ENCODE measurements at places on chromosomes 3 and 15.

- DNase-seq, result no peak
These were observed 305.6 kb upstream of the WNT5A start for GRCh38 chr3:55792742-55793141.

DNA sequence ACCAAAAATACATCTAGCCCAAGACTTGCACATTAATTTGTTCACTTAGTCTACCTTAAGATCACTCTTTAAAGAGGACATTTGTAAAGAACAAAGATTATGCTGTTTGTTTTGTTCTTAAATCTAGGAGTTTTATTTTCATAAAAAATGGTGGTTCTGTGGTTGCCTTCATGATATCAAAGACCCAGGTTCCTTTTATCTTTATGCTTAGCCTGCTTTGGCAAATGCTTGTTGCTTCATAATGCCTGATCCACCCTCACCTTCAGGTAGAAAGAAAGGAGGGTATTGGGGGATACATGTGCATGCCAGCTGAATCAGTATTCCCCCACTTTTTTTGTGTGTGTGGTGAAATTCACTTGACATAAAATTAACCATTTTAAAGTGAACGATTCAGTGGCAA lies 48.5 kb downstream of the GTF2E1 start:
- no peak for DNase-seq

- DNase-seq, result no peak
These were observed 2.9 kb downstream of the SH3GL3 start for GRCh38 chr15:83449937-83450506.

- DNase-seq, result no peak
These were observed 42.3 kb upstream of the GALNT15 start for GRCh38 chr3:16132190-16132589.

DNA sequence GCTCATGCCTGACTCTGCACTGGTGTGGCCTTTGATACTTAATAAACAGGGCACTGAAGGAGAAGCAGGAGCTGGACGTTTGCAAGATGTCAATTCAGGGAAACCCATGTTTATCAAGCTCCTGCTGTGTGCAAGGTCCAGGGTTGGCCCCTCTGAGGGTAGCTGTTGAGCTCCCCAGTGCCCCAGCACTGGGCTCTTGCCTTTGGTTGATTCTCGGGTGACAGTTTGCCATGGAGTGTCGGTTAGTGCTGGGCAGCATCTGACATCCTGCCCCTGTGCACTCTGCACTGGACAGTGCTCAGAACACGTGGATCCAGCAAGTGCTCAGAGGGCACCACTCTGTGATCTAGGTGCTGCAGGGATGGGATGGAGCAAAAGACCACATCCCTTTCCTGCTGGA lies 7.3 kb downstream of the HDAC11 start:
- DNase-seq, result no peak

DNA sequence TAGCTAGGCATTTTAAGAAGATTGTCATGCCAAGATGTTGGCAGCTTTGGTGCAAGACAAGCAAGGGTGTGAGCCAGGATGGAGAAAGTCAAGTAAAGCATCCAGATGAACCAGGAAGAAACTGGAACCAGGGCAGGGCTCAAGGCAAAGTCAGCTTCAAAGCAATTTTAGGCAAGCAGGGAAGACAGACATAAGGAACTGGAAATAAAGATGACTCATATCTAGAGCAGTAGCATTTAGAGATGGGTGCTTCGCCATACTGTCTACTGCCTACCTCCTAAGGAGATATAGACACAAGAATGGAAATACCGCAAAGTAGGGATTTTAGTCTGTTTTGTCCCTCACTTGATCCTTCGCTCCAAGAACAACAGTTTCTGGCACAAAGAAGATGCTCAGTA lies 59.9 kb downstream of the RYR3 start:
- DNase-seq, result no peak

DNA sequence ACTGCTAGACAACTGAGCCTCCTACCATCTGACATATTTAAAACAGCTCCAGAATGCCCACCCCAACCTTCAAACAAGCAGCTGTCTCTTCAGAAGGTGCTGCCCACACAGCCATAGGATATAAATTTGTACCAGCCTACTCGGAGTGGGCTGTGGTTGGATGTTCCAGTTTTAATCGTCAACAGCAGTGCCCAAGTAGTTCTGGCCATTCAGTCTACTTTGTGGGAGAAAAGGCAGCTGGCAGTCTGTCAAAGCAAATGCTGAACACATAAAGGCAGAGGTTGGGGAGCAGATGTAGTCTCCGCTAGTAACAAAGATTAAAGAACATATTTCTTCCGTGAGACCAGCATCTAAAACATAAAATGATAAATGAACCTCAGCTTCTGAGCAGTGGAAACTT lies 15.9 kb upstream of the ERC2 start:
- DNase-seq, result no peak

DNA sequence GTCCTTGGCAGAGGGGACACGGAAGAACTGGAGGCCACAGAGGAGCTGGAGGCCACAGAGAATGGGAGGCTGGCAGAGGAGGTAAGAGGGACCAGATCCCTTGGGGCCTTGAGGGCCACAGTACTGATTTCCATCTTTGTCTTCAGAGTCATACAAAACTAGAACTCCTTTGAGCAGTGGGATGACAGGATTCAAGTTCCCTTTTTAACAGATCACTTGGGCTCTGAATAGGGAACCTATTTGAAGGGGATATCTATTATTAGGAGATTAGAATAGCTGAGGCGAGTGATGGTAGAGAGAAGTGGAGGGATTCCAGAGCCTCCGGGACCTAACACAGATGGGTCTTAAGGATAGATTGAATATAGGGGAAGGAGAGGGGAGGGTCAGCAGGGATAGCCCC lies 55.7 kb downstream of the OXNAD1 start:
- no peak for DNase-seq

- DNase-seq, result no peak
These were observed 18.2 kb upstream of the AHSG start for GRCh38 chr3:186594591-186595113.

Measured in hippocampal formation (tissue), 2 donors.